ENCODE measurements at places on chromosomes 7 and 10. TPM values are rescaled to one million over a fixed set of nuclear protein-coding genes. Genes with fewer than 3 reads are reported as not detected.

The AQP1 gene
- total RNA-seq: 19.5 TPM

The GNG11 gene
- total RNA-seq: 26.1 TPM

The PAPOLB gene
- not detected for total RNA-seq

The SH2D4B gene
- not detected for total RNA-seq

The PAX4 gene
- not detected for total RNA-seq

The FAM25C gene
- not detected for total RNA-seq

The CACNB2 gene
- total RNA-seq: under 0.01 TPM

The TYW1B gene
- total RNA-seq: 5.1 TPM

The FOXI2 gene
- not detected for total RNA-seq

The ERVW-1 gene
- not detected for total RNA-seq

The RTKN2 gene
- total RNA-seq: 0.89 TPM

The TPK1 gene
- total RNA-seq: 0.59 TPM

The HYAL4 gene
- not detected for total RNA-seq

The EIF3A gene
- total RNA-seq: 119 TPM

The PMS2 gene
- 20.8 TPM for total RNA-seq

The PRRT4 gene
- not detected for total RNA-seq

The RNF148 gene
- not detected for total RNA-seq

The KCNMA1 gene
- total RNA-seq: 107 TPM

The PAOX gene
- total RNA-seq: 5.6 TPM

The ELFN1 gene
- total RNA-seq: 0.74 TPM

The SEMA3C gene
- total RNA-seq: 455 TPM

The ERLIN1 gene
- 41.6 TPM for total RNA-seq

The CABCOCO1 gene
- total RNA-seq: 0.18 TPM

The ETV1 gene
- 6.8 TPM for total RNA-seq

The FKBP9 gene
- 320 TPM for total RNA-seq

The AKR1E2 gene
- 22.6 TPM for total RNA-seq

The ELMO1 gene
- under 0.01 TPM for total RNA-seq

The ABCC2 gene
- total RNA-seq: 0.89 TPM

The SEMA3E gene
- total RNA-seq: 0.18 TPM

The CYP3A4 gene
- not detected for total RNA-seq

The CLEC2L gene
- total RNA-seq: not detected

The ZCCHC24 gene
- total RNA-seq: 24.5 TPM

The H2BK1 gene
- not detected for total RNA-seq

The PPP1R9A gene
- 0.51 TPM for total RNA-seq

The CYP2E1 gene
- total RNA-seq: 0.89 TPM

The GIMAP1 gene
- total RNA-seq: not detected

The CHRM2 gene
- 6.2 TPM for total RNA-seq

The SMKR1 gene
- total RNA-seq: not detected

The TMUB1 gene
- 20.2 TPM for total RNA-seq

The EGFR gene
- total RNA-seq: 60.3 TPM

The WNT16 gene
- 0.42 TPM for total RNA-seq

The GPRIN2 gene
- total RNA-seq: not detected

The CHAT gene
- not detected for total RNA-seq

The COPS6 gene
- total RNA-seq: 70.4 TPM

The AGR2 gene
- not detected for total RNA-seq

The TMEM72 gene
- total RNA-seq: not detected

The SYT15 gene
- 0.59 TPM for total RNA-seq

The NUDT13 gene
- 0.30 TPM for total RNA-seq

The C7orf57 gene
- not detected for total RNA-seq

The SORBS1 gene
- total RNA-seq: 20.9 TPM

The KBTBD2 gene
- total RNA-seq: 42.8 TPM

The ATAD1 gene
- 47.8 TPM for total RNA-seq

The INA gene
- 0.30 TPM for total RNA-seq
